ENCODE measurements at places on chromosomes 11 and 22.

DNA sequence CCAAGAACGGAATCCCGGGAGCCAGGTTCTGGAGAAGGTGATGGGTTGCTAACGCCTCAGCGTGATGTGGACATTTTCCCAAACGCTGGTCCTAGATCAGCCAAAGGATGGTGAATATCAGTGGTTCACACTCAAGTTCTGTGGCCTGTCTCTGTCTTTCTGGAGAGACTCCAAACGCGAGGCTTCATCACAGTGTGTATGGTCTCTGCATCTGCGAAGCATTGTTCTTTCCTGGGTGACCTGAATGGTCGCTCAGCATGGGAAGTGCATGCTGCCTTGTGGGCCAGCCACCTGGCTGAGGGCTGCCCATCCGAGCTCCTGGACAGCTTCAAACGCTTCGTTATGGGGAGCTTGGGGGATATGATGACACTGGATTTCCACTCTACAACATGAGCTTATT lies 810.0 kb downstream of the TBC1D22A start:
- no peak for DNase-seq

GRCh38 chr11:114317787-114318137 lies 21.6 kb downstream of the NNMT start:
- no peak for DNase-seq

GRCh38 chr11:9774591-9775397 lies 110.9 kb downstream of the SWAP70 start:
- no peak for DNase-seq

- DNase-seq = peak; percentile 58
Measured at GRCh38 chr22:26330971-26331625, 98.0 kb upstream of the ASPHD2 start.

DNA sequence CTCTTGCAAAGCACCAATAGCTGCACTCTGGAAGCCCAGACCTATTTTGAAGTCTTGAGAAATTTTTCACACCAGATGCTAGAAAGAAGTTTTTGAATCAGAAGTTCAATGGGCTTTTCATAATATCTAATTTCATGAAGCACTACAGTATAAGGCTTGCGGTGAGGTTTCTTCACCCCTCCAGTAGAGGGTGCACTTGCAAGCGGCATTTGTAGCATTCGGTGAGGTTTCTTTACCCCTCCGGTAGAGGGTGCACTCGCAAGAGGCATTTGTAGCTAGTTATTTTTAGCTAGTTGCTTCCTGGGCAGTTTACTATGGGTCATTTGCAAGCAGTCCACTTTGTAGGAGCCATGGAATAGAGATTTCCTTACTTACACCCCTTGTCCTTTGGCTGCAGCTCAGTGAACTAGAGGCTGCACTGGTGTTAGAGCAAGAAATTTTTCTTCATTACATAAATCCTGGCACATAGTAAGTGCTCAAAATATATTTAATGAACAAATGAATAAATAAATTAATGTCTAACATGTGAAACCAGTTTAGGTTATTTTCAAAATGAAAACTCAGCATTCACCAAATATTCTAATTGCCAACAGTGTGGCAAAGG lies 7.8 kb upstream of the NOX4 start:
- DNase-seq = no peak

DNA sequence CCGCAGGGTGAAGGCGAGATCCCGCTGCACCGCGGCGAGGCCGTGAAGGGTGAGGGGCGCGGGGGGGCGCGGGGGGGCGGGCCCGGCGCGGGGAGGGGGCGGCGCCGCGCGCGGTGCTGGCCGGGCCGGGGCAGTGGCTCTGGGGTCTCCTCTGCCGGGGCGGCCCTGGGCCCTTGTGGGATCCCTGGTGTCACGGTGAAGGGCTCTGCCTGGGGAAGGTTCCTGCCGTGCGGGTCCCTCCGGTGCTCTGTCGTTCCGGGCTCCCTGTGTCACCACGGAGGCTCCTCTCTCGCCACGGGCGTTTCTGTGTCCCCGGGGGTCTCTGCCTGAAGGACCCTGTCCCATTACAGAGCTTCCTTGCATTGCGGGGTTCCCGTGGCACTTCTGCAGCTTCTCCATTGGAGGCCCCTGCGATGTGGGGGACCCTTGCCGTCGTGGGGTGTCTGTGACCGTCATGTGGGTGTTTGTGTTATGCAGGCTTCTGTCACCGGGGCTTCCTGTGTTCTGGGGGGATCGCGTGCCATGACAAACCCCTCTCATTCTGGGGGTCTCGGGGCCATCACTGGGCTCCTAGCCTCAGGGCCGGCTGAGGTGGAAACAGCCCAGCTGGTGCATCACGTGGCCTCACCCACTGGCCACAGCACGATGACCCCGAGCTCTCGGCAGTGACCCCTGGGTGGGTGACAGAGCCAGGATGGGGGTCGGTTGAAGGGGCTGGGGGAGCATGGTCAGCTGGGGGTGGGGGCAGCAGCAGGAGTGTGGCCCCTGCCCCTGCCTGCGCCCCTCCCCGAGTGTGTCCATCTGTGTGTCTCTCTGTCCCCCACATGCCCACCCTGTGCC lies 25.3 kb downstream of the SHANK3 start:
- no peak for DNase-seq

GRCh38 chr22:22682196-22682595 lies 37.8 kb downstream of the GGTLC2 start:
- DNase-seq = no peak

GRCh38 chr11:69489031-69489745 lies 7.7 kb downstream of the LINC01488 start:
- no peak for DNase-seq

DNA sequence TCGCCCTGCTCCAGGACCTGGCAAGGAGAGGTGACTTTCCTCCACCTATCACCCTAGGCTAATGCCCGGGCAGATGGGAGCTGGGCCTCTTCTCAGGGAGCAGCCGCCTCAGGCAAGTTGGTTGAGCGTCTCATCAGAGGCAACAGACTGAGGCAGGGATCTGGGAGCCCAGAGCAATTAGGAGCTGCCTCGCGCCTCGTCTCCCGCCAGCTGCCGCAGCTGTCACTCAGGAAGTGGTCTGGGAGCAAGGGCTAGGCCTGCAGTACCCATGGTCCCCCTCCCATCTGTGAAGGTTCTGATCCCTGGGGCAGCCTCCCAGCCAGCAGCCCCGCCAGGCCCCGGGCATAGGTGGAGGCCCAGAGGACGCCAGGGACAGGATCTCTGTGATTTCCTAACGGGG lies 4.6 kb upstream of the CABP7 start:
- no peak for DNase-seq

- no peak for DNase-seq
Measured at GRCh38 chr11:37995886-37996285, 1397.8 kb upstream of the RAG2 start.

Data from HuH-7.5 (cell line).